ENCODE measurements at places on chromosomes 6 and 20.

- peak; percentile 80 for DNase-seq
Observed at GRCh38 chr20:62603021-62603906, 39.0 kb upstream of the SLCO4A1 start.

DNA sequence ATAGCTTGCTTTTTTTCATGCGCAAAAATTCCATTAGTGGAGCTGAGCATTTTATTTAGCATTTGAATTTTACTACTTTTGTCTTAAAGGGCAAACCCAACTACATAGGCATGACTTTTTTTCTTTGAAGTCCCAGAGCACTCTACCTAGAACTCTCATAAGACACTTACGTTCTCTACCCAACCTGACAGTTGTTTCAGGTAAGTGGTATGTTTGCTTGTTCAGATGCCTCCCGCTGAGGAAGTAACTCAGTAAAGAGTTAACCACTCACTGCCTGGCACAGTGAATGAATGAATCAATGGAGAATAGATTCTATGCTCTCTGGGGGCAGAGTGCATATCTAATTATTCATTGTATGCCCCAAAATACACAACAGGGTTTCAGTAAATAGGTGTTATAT is 212.3 kb upstream of the PRDM1 start:
- no peak for DNase-seq

DNA sequence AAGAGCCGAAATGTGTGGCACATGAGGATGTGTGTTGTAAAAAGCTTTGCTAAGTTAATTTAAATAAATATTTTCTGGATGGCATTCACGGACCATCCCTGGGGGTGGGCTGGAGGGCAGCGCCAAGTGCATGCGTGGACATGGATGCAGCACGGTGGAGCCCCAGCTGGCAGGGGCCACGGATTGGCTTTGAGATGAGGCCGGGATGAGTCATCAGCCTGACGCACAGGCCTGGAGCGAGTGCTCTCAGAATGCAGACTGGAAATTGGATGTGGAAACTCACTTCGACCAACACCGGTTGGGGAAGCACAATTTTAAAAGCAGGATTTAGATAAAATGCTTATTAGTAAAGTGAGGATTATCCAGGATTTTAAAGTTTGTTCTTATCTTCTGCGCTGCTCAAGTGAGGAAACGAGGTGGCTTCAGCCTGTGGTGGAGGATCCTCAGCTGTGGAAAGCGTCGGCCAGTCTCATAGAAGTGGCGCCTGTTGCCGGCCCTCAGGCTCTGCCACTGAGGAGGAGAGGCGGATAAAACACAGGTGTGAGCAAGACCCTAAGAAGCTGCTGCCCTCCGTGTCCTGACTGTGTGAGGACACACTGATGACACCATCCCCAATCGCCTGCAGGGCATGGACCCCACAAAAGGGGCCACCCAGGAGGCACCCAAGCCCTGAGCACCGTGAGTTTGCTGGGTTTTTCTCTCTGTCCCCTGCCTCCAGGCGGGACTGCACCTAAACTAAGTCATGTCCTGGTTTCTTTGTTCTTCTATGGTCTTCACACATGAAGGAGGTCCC is 279.7 kb downstream of the CDH4 start:
- DNase-seq = no peak

GRCh38 chr6:26054781-26055718 is 32.2 kb upstream of the HFE start:
- DNase-seq = peak; percentile 89

DNA sequence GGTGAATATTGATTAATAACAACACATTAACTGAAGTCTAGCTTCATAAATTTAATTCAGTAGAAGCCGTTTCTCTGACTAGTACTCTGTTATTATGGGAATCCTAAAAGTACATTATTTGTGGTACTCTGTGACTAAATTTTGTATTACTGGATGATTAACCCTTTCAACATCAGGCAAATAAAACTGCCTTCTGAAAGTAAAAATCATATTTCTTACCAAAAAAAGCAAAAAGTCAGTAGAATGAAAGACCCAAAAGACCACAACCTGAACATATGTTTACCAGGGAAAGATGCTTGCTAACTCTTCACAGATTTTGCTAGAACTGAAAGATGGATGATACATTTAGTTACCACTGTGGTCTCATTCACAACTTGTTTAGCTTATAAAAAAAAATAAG is 73.2 kb downstream of the AHI1 start:
- no peak for DNase-seq

- no peak for DNase-seq
Observed at GRCh38 chr6:18234564-18234963, 29.8 kb downstream of the DEK start.

GRCh38 chr20:63269724-63270123 is 2.9 kb upstream of the ARFGAP1 start:
- DNase-seq = no peak

- no peak for DNase-seq
Observed at GRCh38 chr6:73854998-73855718, 159.2 kb downstream of the CD109 start.

DNA sequence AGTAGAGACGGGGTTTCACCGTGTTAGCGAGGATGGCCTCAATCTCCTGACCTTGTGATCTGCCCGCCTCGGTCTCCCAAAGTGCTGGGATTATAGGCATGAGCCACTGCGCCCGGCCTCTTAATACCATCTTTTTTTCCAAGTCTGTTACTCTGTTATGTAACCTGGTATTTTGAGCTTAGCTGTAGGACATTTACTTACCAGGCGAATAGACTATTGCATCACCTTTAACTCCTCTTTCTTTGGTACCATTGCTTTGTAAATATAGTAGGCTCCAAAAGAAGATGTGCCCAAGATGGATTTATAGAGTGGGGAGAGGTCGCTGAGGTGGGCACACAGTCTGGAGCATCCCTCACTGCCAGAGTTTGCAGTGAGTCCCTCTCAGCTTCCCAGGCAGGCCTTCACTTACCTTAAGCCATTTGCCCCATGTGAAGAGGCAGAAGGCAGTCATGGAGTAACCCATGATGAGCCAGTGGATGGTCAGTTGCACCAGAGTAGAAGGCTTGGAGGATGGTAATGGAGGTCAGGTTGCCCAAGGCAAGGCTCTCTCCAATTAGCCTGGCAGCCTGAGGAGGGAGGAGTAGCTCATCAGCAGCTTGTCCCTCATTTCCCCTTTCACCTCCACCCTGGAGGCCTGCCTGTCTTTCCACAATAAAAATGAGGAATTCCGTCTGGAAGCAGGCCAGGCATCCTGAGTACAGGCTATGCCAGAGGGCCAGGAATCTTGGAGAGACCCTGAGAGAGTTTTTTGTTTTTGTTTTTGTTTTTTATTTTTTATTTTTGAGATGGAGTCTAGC is 9.7 kb downstream of the TIAM2 start:
- no peak for DNase-seq

DNA sequence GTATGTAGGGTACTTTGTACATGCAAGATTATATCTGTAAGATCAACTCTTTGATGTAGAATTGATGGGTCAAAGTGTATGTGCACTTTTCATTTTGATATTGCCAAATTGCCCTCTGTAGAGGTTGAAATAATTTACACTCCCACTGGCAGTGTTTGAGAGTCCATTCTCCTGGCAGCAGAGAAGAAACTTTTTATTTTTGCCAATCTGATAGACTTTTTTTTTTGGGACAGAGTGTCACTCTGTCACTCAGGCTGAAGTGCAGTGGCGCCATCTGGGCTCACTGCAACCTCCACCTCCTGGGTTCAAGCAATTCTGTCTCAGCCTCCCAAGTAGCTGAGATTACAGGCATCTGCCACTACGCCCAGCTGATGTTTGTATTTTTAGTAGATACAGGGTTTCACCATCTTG is 199.2 kb downstream of the ZFAND3 start:
- DNase-seq = no peak

DNA sequence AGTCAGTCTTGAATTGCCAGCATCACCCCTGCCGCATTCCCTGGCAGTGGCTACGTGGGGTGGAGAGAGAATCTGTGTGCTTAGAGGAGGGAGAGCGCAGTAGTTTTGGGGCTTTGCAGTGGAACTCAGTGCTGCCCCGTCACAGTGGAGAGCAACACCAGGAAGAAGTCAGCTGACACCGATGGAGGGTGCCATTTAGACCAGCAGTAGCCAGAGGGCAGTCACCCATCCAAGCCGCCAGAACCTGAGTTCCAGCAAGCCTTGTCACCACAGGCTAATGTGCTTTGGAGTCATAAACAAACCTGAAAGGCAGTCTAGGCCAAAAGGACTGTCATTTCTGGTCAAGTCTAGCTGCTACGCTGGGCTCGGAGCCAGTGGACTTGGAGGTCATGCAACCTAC is 22.0 kb upstream of the PERP start:
- DNase-seq = no peak

DNA sequence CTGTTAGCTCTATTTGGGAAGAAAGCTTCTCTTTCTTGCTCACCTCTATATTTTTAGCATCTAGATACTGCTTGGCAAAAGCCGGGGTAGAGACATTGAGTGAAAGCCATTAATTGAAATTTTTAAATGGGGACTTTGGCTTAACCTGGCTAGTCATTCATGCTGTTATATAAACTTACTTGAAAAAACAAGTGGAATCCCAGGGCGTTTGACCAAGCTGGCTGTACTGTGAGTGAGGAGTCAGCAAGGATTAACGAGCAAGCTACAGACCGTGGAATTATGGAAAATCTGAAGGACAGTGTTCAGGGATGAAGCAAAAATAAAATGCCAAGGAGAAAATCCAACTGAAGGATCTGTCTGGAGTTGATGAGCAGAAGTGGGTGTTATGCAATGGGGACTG is 232.0 kb downstream of the GRM1 start:
- no peak for DNase-seq

GRCh38 chr6:84411060-84411629 is 183.7 kb upstream of the CEP162 start:
- DNase-seq = no peak

DNA sequence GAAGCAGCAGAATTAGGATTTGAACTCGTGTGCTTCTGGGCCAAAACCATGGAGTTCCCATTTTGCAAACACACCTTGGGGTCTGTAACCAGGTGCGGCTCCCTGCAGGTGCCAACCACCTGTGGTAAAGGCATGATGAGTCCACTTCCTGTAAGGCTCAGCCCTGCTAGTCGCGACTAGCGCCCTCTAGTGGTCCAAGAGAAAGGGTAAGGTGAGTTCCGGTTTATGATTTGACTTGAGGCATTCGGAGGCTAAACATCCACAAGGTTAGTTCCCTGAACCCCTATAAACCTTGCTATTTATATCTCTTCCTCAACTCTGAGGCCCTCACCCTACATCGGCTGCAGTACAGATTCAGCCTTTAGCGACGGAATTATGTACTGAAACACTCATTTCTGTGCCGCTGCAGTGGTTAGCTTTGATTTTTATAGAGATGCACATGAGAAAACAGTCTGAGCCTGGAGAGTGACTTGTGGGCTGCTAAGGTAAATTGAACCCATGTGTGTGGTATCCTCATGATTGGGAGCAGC is 173.4 kb downstream of the PLCB1 start:
- peak; percentile 83 for DNase-seq

DNA sequence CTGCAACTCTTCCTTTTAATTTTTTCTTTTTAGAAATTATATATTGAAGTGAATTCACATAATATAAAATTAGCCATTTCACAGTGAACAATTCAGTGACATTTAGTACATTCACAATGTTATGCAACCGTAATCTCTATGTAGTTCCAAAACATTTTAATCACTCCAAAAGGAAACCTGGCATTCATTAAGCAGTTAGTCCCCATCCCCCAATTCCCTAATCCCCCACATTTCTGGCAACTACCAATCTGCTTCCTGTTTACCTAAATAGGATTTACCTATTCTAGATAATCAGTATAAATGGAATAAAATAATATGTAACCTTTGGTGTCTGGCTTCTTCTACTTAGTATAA is 8.5 kb upstream of the DDX27 start:
- no peak for DNase-seq

DNA sequence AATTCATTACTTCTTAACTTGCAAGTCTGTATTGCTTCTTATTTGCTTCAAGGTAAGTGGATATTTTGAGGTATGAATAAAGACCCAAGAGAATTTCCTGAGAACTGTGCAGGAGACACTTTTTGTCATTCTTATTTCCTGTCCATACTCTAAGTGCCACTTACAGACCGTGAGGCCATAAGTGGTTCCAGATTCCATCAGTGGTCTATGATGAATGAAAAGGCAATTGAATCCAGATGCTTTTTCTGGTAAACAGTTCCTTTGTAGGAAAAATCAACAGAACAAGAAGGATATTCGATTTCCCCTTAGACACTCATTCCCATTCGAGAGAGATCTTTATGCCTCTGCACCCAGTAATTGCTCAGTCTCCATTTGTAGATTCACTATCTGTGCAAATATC is 58.3 kb upstream of the PDE10A start:
- no peak for DNase-seq

GRCh38 chr20:1802385-1803060 is 92.7 kb upstream of the SIRPA start:
- peak; percentile 74 for DNase-seq

All from activated CD8-positive, alpha-beta memory T cell treated with anti-CD3 and anti-CD28 coated beads, Interleukin-2, amount 50 U/mL, for 48 hours (primary cell).